ENCODE measurements at places on chromosomes 13 and 19. TPM values are rescaled to one million over a fixed set of nuclear protein-coding genes. Genes with fewer than 3 reads are reported as not detected.

The CEACAM8 gene
- total RNA-seq: not detected

The GNA15 gene
- 0.71 TPM for total RNA-seq

The SHC2 gene
- 4.8 TPM for total RNA-seq

The FOXA3 gene
- total RNA-seq: not detected

The SULT2A1 gene
- total RNA-seq: not detected

The SYCN gene
- not detected for total RNA-seq
